Panc1 (cell line): ENCODE measurements at places on chromosomes 6 and 20. TPM values are rescaled to one million over a fixed set of nuclear protein-coding genes. Genes with fewer than 3 reads are reported as not detected.

The CUL7 gene
- 32.1 TPM for total RNA-seq

The ELOVL4 gene
- total RNA-seq: 0.41 TPM

The DPM1 gene
- total RNA-seq: 50.2 TPM

The PIM1 gene
- 42.1 TPM for total RNA-seq

The ARMH2 gene
- total RNA-seq: not detected

The CYP24A1 gene
- 3.0 TPM for total RNA-seq

The FAM210B gene
- total RNA-seq: 10.8 TPM

The PRR18 gene
- total RNA-seq: 0.23 TPM

The MOCS1 gene
- 0.98 TPM for total RNA-seq

The SLC12A5 gene
- total RNA-seq: 11.8 TPM

The CST3 gene
- total RNA-seq: 158 TPM

The STXBP5 gene
- total RNA-seq: 77.8 TPM

The NDUFAF4 gene
- 42.0 TPM for total RNA-seq

The NEU1 gene
- total RNA-seq: 111 TPM

The HIVEP2 gene
- total RNA-seq: 10.3 TPM

The PPIL6 gene
- total RNA-seq: 2.2 TPM

The ZNF165 gene
- total RNA-seq: 4.2 TPM

The ZSWIM1 gene
- 13.4 TPM for total RNA-seq

The SRMS gene
- not detected for total RNA-seq

The MAFB gene
- total RNA-seq: 0.28 TPM

The BPIFB2 gene
- not detected for total RNA-seq

The COL9A3 gene
- total RNA-seq: 46.6 TPM

The DNAH8 gene
- total RNA-seq: not detected

The LINC00237 gene
- not detected for total RNA-seq

The SYCP2 gene
- 39.7 TPM for total RNA-seq

The BPI gene
- total RNA-seq: not detected

The KHDC1L gene
- not detected for total RNA-seq

The GJA10 gene
- total RNA-seq: not detected

The TAGAP gene
- 0.13 TPM for total RNA-seq

The CBLN4 gene
- not detected for total RNA-seq

The RIPOR3 gene
- 92.5 TPM for total RNA-seq

The FNDC11 gene
- total RNA-seq: 1.3 TPM

The NFATC2 gene
- total RNA-seq: 10.6 TPM

The ADGB gene
- not detected for total RNA-seq

The SLC22A2 gene
- total RNA-seq: not detected

The SLC16A10 gene
- 0.18 TPM for total RNA-seq

The C20orf141 gene
- total RNA-seq: not detected

The TNXB gene
- total RNA-seq: 1.8 TPM

The PBOV1 gene
- total RNA-seq: not detected

The TXLNB gene
- total RNA-seq: not detected

The PCED1A gene
- 42.1 TPM for total RNA-seq

The GPLD1 gene
- 0.98 TPM for total RNA-seq

The SNTA1 gene
- total RNA-seq: 12.0 TPM

The LHFPL5 gene
- not detected for total RNA-seq

The VSTM2L gene
- 16.0 TPM for total RNA-seq

The IRAK1BP1 gene
- 2.2 TPM for total RNA-seq

The STK38 gene
- total RNA-seq: 44.7 TPM

The TCP11 gene
- total RNA-seq: not detected

The ADGRF4 gene
- total RNA-seq: 0.10 TPM

The HTR1B gene
- 14.0 TPM for total RNA-seq

The GHRH gene
- total RNA-seq: not detected

The TNNC2 gene
- 0.26 TPM for total RNA-seq

The MOCS3 gene
- 5.8 TPM for total RNA-seq

The SLC4A11 gene
- 144 TPM for total RNA-seq

The PDE7B gene
- 0.03 TPM for total RNA-seq

The NOX3 gene
- not detected for total RNA-seq

The TFB1M gene
- 32.0 TPM for total RNA-seq

The HSPA1L gene
- total RNA-seq: 2.8 TPM

The C6orf15 gene
- total RNA-seq: not detected

The GRIK2 gene
- 6.6 TPM for total RNA-seq
